ENCODE measurements at places on chromosomes 7 and 10. TPM values are rescaled to one million over a fixed set of nuclear protein-coding genes. Genes with fewer than 3 reads are reported as not detected.

- no peak for DNase-seq
Observed at GRCh38 chr7:20424500-20424899, 93.8 kb downstream of the ITGB8 start.

- DNase-seq, result peak; percentile 35
Observed at GRCh38 chr10:6445671-6446316, 134.3 kb downstream of the PRKCQ start.

GRCh38 chr10:112456533-112456932, 9.5 kb downstream of the VTI1A start:
- no peak for DNase-seq

NODAL gene
- not detected for total RNA-seq

NPSR1 gene
- total RNA-seq, result not detected

- DNase-seq, result no peak
Observed at GRCh38 chr7:70657989-70658632, 473.8 kb upstream of the GALNT17 start.

GRCh38 chr7:87345962-87346371, 503 bp downstream of the CROT start:
- peak; percentile 9 for DNase-seq

DNA sequence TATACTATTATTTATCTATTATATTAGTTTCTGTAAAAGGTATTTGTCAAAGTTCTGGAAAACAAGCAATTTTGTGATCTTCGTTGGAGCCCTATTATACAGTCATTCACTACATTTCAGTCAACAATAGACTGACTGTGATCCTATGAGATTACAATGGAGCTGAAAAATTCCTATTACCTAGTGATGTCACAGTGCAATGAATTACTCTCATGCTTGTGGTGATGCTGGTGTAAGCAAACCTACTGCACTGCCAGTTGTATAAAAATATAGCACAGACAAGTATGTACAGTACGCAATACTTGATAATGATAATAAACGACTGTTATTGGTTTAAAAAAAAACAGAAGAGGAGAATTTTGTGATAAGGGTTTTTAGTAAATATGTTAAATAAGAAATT, 21.4 kb downstream of the OR6V1 start:
- DNase-seq, result no peak

DNA sequence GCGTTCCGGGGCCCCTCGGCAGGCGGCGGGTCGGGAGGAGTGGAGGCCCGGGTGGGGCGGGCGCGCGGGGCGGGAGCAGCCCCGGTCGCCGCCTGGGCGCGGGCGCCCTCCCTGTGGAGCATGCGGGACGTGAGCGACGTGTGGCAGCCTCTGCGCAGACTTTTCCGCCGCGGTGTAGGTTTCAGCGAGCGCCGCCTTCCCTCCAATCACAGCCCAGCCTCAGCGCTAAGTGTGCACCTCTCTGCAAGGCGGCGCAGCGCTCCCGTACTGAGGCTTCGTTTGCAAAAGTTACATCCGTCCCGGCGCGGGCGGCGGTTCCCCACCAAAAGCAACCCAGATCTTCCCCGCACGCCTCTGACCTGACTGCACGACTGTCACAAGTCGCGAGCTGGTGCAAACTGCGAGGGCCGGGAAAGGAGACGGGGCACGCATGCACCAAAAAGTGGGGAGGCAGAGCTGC, 1.2 kb upstream of the PFKFB3 start:
- DNase-seq, result peak; percentile 78

DNA sequence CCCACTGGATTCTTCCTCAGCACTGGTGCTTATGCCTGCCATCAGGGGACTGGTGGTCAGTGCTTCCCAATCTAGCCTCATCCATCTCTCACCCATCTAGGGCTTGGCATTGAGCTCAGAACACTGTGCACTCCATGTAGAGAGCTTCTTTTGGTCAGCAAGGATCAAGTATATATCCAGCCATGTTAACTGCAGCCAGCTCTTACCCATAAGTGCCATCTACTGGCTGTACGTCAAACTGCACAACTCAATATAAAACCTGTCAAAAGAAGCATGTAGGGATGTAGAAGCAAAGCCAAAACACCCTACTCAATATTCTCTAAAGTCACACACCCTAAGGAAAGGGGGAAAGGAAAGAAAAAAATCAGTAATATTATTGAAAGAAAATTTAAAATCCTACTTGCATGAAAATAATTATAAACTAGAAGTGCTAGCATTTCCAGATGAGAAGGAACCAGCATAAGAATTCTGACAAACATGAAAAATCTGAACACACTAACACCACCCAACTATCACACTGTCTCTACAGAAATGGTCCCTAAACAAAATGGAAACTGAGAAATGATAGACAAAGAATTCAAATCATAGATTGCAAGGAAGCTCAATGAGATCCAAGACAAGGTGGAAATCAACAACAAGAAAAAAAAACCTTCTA, 531.1 kb upstream of the STEAP1 start:
- DNase-seq, result peak; percentile 58

LBX1 gene
- not detected for total RNA-seq

MSANTD7 gene
- 14.0 TPM for total RNA-seq

DNA sequence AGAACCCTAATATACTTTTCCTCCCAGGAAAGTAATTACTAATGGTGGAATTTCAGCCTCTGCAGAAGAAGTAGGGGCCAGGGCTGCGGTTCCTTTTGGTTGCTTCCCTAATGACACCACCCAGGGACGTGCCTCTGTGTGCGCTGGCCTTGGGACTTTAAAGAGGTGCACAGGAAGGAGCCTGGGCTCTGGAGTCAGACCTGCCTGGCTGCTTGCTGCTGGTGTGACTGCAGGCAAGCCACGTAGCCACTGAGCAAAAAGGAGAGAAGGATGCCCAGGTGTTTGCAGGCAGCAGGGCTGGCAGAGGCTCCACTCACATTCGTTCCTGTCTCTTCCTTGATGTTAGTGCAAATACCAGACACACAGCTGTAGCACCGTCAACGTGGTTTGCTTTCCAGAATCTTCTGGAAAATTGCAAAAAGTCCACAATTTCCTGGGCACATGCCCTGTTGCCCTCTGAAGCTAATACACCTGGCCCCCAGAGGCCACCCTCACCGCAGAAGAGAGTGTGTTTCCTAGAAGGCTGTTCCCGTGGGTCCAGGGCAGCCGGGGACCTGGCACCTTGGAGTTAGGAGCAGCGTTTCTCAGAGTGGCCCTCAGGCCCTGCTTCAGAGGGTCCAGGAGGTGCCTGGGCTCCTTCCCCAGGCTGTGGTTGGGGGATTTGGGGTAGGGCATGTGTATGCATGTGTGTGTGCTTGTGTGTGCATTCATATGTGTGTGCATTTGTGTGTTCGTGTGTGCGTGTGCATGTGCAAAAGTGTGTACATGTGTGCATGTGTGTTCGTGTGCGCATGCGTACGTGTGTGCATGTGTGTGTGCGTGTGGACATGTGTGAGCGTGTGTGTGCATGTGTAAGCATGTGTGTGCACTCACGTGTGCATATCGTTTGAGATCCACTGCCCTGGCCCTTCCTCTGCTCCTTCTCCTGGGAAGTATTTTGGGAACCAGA, 12.8 kb upstream of the PRKAG2 start:
- DNase-seq, result no peak

DNA sequence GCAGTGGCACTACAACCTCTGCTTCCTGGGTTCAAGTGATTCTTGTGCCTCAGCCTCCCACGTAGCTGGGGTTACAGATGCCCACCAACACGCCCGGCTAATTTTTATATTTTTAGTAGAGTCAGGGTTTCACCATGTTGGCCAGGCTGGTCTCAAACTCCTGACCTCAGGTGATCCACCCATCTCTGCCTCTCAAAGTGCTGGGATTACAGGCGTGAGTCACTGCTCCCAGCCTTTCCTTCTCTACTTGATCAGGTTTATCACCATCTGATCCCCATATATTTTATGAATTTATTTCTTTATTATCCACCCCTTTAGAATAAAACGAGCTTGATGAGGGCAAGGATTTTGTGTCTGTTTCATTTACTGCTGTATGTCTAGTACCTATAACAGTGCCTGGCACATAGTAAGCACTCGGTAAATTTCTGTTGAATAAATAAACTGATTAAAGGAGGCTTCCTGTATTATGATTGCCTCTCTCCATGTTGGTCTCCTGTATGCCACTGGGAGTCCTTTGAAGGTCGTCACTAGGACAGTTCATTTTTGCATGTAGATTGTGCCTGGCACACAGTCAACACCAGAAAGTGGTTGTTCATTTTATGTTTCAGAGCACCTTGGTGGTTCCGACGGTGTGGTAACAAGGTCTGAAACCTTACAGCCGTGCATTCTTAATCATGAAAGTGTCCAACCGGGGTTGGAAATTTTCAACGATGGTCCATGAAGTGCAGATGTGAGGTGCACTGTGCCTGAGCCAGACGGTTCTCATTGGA, 9.6 kb upstream of the EIF3A start:
- no peak for DNase-seq

- no peak for DNase-seq
Observed at GRCh38 chr7:70347463-70348254, 749.4 kb downstream of the AUTS2 start.

UNCX gene
- total RNA-seq, result not detected

- no peak for DNase-seq
Observed at GRCh38 chr10:22501413-22501812, 156.1 kb downstream of the SPAG6 start.

GRCh38 chr7:18815261-18815960, 302.0 kb downstream of the TWIST1 start:
- DNase-seq, result no peak

LRMDA gene
- total RNA-seq, result 6.8 TPM
